ENCODE measurements at places on chromosomes 11 and 22. TPM values are rescaled to one million over a fixed set of nuclear protein-coding genes. Genes with fewer than 3 reads are reported as not detected.

RPUSD4 gene
- 40.2 TPM for total RNA-seq

DNA sequence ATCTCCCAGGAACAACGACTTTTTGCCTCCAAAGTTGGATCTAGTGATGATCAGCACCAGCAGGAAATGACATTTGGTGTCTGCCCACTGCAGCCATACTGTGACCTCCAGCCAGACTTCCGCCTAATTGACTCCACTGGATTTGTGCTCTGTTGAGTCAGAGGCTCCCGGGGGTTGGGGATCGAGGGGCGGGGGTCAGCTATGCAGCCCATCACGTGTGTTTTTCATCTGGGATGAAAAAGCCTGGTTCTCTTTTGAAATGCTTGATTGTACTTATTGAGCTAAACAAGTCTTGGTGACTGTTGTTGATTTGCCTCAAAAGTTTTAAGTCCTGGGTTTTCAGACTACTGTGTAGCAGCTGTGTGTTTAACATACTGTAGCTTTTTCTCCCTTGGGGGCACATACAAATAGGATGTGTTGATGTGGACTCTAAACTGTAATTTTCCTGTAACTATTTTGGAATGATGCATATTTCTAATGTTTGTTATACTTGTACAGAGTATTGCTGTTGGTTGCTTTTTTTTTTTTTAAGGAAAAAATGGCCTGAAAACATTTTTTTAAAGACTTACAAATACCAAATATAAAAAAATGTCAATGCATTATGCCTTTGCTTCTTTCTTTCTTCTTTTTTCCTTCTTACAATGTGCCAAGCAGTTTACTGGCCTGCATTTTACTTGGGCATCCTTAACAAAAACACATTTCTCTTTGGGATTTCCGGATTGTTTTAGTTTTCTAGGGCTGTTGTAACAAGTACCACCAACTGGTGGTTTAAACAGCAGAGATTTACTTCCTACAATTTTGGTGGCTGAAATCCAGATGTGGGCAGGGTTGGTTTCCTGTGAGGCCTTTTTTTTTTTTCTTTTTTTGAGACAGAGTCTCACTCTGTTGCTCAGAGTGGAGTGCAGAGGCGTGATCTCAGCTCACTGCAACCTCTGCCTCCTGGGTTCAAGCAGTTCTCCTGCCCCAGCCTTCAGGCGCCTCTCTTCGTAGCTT is 46.1 kb upstream of the OR4B1 start:
- DNase-seq = no peak

DNA sequence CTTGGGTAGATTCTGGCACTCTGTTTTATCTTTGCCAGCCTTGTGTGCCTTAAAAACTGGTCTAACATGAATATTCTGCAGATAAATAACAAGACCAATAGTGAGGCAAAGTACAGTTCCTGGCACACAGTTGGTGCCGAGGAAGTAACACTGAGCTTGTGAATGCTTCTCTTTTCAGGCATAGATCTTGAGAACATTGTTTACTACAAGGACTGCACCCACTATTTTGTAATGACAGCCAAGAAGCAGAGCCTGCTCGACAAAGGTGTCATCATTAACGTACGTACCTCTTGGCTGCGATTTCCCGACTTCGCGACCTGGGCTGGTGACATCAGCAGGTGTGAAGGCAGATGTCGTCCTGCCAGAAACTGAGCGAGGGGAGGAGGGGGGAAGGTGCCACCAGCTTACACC is 105.7 kb downstream of the MICAL2 start:
- DNase-seq = no peak

- peak; percentile 98 for DNase-seq
Measured at GRCh38 chr11:75536786-75537641, 11.3 kb upstream of the GDPD5 start.

- no peak for DNase-seq
Measured at GRCh38 chr11:60767388-60767811, 10.7 kb downstream of the MS4A15 start.

- no peak for DNase-seq
Measured at GRCh38 chr11:22903782-22904181, 43.5 kb upstream of the CCDC179 start.

DNA sequence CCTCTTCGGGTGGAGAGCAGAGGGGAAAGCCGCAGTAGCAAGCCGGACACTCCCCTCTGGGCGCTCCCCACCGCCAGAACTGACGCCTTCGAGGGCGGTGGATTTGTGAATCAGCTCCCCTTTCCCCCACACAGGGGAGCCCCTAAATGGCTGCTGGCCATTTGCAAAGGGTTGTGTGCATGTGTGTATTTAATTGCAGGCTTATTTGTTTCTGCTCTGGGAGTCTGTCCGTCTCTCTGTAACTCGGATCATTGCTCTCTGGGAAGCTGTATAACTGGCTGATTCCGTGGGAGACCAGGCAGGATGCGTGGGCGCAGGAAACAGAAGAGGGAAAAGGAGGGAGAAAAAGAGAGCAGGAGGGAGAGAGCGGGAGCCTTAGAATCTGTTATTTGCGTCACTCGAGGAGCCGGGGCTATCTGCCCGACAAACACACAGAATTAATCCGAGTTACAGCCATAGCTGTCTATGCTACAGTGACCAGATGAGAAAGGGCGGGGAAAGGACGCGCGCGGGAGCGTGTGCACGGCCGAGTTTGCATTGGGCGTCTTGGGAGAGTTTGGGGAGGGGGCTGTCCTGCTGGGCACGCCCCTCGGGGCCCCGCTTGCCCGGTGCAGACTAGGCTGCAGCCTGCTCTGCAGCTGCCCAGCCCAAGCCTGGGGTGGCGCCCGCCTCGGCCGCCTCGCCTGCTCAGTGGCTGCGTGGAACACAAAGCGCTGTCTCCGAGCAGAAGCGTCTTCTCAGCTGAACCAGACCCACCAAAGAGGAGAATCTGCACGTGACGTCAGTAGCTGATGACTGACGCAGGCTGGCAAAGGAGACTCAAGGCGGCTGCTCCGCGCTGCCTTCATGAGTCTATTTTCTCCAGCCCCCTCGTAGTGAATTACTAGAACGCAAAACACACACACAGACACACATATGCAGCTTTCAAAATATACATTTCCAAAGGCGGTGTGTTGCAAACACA is 105.3 kb upstream of the HSD17B12 start:
- no peak for DNase-seq

DNA sequence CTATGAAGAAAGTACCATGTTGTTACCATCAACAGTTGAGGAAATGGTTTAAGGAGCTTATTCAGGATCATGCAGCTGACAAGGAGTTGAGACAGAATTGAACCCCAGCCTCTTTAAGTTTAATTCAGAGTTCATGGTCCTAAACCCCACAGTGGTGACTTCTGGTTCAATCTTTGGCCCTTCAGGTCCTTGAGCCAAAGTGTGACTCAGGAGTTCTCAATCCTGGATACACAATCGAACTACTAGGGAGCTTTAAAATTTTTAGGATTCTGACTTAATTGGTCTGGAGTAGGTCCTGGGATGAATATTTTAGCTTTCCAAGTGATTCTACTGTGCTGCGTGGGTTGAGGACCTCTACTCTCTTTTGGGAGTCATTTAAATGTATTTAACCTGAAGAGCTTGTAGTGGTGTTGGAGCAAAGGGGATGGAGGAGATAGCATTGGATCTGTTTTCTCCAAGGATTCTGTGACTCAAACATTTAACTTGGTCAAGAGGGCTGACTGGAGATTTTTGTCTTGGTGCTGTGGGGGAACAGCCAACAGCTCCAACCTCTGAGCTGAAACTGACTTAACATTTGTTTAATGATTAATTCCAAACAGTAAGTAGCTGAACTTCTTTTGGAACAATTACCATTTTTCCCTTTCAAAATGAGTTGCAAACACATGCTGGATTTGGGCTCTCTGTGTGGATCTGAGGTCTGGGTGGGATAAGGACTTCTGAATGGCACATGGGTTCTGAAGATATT is 80.1 kb downstream of the INSC start:
- DNase-seq = no peak

NEFH gene
- total RNA-seq = not detected

DNA sequence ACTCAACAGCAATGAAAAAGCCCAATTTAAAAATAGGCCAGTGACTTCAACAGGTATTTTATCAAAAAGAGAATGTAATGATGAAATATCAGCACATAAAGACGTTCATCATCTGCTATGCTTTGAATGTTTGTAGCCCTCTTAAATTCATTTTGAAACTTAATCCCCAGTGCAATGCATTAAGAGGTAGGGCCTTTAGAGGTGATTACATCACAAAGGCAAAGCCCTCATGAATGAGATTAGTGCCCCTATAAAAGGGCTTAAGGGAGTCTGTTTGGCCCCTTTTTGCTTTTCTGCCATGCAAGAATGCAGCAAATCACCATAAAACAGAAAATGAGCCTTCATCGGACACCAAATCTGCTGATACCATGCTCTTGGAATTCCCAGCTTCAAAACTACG is 637.0 kb downstream of the DLG2 start:
- DNase-seq = no peak

FOSL1 gene
- 656 TPM for total RNA-seq

FAM180B gene
- not detected for total RNA-seq

GRCh38 chr11:129455101-129455500 is 79.5 kb downstream of the BARX2 start:
- no peak for DNase-seq

- DNase-seq = no peak
Measured at GRCh38 chr11:118714816-118715215, 35.4 kb upstream of the TREH start.

MMP8 gene
- not detected for total RNA-seq

- DNase-seq = no peak
Measured at GRCh38 chr11:36730761-36731160, 132.7 kb upstream of the RAG2 start.

OR4D5 gene
- not detected for total RNA-seq

SSH3 gene
- total RNA-seq = 52.4 TPM

ST13 gene
- 143 TPM for total RNA-seq

- no peak for DNase-seq
Measured at GRCh38 chr22:24601217-24602104, 1.5 kb upstream of the GGT1 start.

CWF19L2 gene
- 13.0 TPM for total RNA-seq

SLC22A8 gene
- not detected for total RNA-seq

GRCh38 chr11:35413598-35413997 is 5.8 kb downstream of the SLC1A2 start:
- no peak for DNase-seq

GRCh38 chr11:83336993-83337392 is 50.8 kb upstream of the CCDC90B start:
- no peak for DNase-seq
